CD4-positive, alpha-beta T cell (primary cell): ENCODE measurements at places on chromosomes 7 and 10. TPM values are rescaled to one million over a fixed set of nuclear protein-coding genes. Genes with fewer than 3 reads are reported as not detected.

Gene GPRIN2
- total RNA-seq, result not detected

Gene POLR2J2
- 81.3 TPM for total RNA-seq

Gene OPALIN
- not detected for total RNA-seq

Gene AKR1C8
- 0.27 TPM for total RNA-seq

Gene ATP6V1F
- total RNA-seq, result 49.6 TPM

Gene CYP2C19
- total RNA-seq, result not detected

Gene AGR2
- total RNA-seq, result not detected

Gene PARD3
- 0.71 TPM for total RNA-seq

Gene NKX2-3
- not detected for total RNA-seq

Gene MET
- total RNA-seq, result not detected

Gene ABCA13
- not detected for total RNA-seq

Gene GPR26
- total RNA-seq, result not detected

Gene GNAT3
- total RNA-seq, result not detected

Gene KLF14
- not detected for total RNA-seq

Gene SPAG6
- not detected for total RNA-seq

Gene OR2A7
- 5.6 TPM for total RNA-seq

Gene NOD1
- total RNA-seq, result 12.6 TPM

Gene CD36
- 1.7 TPM for total RNA-seq

Gene HTR5A
- total RNA-seq, result not detected

Gene SHH
- total RNA-seq, result not detected

Gene UCN3
- total RNA-seq, result not detected

Gene MYOF
- 0.27 TPM for total RNA-seq

Gene THSD7A
- total RNA-seq, result not detected

Gene TSPAN13
- 0.25 TPM for total RNA-seq

Gene ELFN1
- total RNA-seq, result not detected

Gene PSMC2
- total RNA-seq, result 102 TPM

Gene GBX1
- not detected for total RNA-seq

Gene NUTM2A
- total RNA-seq, result 1.6 TPM

Gene DNAJC1
- total RNA-seq, result 16.8 TPM

Gene C10orf53
- not detected for total RNA-seq

Gene PRXL2A
- total RNA-seq, result 4.6 TPM

Gene C10orf105
- 0.36 TPM for total RNA-seq

Gene TRIM50
- not detected for total RNA-seq

Gene AQP1
- 0.17 TPM for total RNA-seq

Gene COL13A1
- total RNA-seq, result not detected

Gene RSPH10B2
- total RNA-seq, result not detected

Gene FAM53B
- total RNA-seq, result 33.6 TPM

Gene FGL2
- 1.5 TPM for total RNA-seq

Gene AASS
- 0.98 TPM for total RNA-seq

Gene SPAM1
- total RNA-seq, result not detected

Gene SFTPA1
- total RNA-seq, result not detected

Gene KIF11
- 0.47 TPM for total RNA-seq

Gene MBL2
- total RNA-seq, result not detected
